ENCODE measurements at places on chromosomes 7 and 10.

GRCh38 chr7:110650328-110650727 lies 440.6 kb upstream of the LRRN3 start:
- no peak for DNase-seq

DNA sequence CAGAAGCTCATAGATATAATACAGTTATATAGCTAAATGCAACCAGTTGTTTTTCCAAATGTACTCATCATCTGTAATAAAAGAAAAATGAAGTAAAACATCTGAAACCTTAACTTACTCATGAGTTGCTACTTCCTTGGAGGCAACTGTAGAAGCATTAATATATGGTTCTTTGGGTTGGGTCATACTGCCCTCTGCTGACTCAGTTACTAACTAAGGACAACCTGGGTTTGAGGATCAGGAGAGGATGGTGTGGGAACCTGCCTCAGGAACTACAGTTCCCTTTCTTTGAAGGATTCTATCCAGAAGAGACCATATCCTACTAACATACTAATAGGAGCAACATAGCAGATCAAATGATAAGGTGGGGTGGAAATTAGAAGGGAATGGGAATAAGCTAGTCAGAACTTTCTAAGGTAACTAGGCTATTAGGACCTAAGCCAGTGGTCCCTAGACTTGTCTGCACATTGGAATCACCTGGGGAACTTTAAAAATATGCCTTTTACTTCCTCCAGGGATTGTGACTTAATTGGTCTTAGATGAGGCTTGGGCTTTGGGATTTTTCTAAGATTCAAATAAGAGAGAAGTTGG lies 20.7 kb downstream of the COX15 start:
- peak; percentile 22 for DNase-seq

- no peak for DNase-seq
Measured at GRCh38 chr7:13894377-13894776, 95.1 kb downstream of the ETV1 start.

GRCh38 chr7:94580601-94581000 lies 71.0 kb downstream of the CASD1 start:
- DNase-seq = no peak

GRCh38 chr10:60798870-60799269 lies 20.6 kb downstream of the CDK1 start:
- no peak for DNase-seq

DNA sequence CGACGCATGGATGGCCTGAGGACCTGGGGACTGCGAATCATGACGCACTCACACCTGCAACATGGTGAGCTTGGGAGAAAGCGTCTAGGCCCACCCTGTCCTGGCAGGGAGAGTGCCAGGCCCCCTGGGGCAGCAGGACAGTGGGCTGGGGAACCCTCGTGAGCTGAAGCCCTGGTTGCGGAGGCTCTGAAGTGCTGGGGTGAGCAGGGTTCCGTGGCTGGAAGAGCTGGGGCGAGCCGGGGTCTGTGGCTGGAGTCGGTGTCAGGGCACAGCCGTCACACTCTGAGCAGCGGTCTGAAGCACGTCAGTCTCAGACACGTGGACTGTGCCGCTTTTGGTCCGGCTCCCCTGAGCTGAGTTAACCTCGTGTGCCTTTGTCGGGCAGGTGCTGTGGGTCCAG lies 4.7 kb downstream of the SUN1 start:
- DNase-seq = no peak

GRCh38 chr7:36045326-36045725 lies 107.7 kb upstream of the EEPD1 start:
- no peak for DNase-seq

DNA sequence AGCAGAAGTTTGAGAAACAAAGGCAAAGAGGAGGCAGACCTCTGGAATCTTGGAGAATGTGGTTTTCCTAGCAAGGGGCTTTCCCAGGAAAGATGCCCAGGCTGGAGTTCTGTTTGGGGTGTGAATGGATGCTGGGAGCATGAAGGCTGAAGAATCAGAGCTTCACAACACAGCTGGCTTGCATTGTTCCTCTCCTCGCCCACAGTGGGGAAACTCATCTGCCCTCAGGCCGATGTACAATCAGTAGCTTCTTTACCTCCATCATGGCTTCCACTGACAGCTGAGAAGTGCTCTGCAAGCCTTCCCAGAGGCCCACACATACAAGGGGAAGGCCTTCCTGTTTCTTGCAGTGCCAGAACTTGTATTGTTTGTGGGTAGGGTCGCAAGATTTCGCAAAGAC lies 90.8 kb upstream of the HECTD2 start:
- no peak for DNase-seq

- DNase-seq = no peak
Measured at GRCh38 chr10:5349362-5349761, 15.4 kb upstream of the UCN3 start.

GRCh38 chr7:152664636-152665035 lies 11.3 kb downstream of the XRCC2 start:
- no peak for DNase-seq

DNA sequence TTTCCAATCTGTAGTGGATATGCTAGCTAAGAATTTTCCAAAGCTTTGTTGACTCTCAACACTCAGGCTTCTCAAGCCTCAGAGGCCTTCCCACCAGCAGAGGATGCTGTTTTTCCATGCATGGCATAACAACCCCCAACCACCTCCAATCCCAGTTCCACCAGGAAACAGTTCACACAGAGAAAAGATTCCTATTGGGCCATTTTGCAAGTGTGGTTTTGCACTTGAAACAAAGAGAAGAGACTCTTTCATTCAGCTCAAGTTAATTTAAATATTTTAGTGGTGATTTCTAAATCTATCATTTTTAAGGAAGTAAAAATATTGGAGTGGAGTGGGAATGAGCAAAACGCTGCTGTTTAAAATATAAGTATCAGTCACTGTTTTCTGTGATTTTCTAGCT lies 105.6 kb upstream of the COL1A2 start:
- peak; percentile 70 for DNase-seq

GRCh38 chr10:22816298-22816653 lies 101.9 kb upstream of the PIP4K2A start:
- peak; percentile 56 for DNase-seq

GRCh38 chr10:32160864-32161263 lies 104.6 kb upstream of the KIF5B start:
- no peak for DNase-seq

Measured in amniotic stem cell (primary cell).